Forelimb muscle (tissue), 1 donor: ENCODE measurements at places on chromosomes 5 and 9. TPM values are rescaled to one million over a fixed set of nuclear protein-coding genes. Genes with fewer than 3 reads are reported as not detected.
A peak's percentile ranks its signal among the peaks of the same experiment; 100 is the strongest.

The ABLIM3 gene
- polyA plus RNA-seq = 89.7 TPM

The SPATA6L gene
- 0.47 TPM for polyA plus RNA-seq

The LAMC3 gene
- 1.9 TPM for polyA plus RNA-seq

The LHX3 gene
- not detected for polyA plus RNA-seq

The DBH gene
- 0.72 TPM for polyA plus RNA-seq

The GZMA gene
- 0.67 TPM for polyA plus RNA-seq

The FAM153A gene
- 0.30 TPM for polyA plus RNA-seq

The SAXO1 gene
- 0.11 TPM for polyA plus RNA-seq

The SLC6A18 gene
- polyA plus RNA-seq = not detected

GRCh38 chr5:168372356-168372946 is 81.0 kb downstream of the WWC1 start:
- DNase-seq = no peak

DNA sequence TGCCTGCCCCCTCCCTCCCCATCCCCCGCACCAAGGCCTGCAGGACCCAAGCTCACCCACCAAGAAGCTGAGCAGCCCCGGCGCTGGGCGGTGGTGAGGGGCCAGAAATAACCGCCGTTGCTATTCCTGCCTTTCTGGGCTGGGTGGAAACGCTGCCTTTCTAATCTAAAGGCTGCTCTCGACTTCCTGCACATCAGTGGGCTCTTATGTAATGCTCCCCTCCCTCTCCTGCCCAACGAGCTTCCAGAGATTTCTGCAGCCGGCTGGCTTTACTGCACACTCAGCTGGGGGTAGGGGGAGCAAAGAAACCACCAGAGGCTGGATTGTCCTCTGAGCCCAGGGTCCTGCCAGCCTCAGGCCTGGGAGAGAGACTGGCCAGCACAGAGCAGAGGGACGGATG is 6.9 kb upstream of the EGR1 start:
- DNase-seq = no peak

DNA sequence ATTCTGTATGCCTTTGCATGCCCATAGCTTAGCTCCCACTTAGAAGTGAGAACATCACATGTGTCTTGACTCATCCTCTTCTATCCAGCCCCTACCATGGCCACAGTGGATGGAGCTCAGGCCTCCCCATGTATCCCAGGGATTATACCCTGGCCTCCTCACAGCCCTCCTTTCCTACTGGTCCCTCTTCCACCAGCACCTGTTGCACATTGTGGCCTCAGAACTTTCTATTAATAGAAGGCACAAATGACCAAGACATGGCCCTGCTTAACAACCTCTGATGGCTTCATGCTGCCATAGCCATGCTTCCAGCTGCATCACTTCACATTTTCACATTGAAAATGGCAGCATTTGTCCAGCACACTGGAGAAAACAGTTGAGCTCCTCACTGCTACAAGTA is 315.4 kb downstream of the CDK5RAP2 start:
- no peak for DNase-seq

- no peak for DNase-seq
These were observed 103.7 kb downstream of the ATPSCKMT start for GRCh38 chr5:10145923-10146401.

GRCh38 chr9:124139001-124139400 is 118.7 kb upstream of the NEK6 start:
- no peak for DNase-seq

- DNase-seq = no peak
These were observed 39.8 kb downstream of the FOXI1 start for GRCh38 chr5:170145462-170145861.

- no peak for DNase-seq
These were observed 3.7 kb downstream of the CD180 start for GRCh38 chr5:67192719-67193438.

- no peak for DNase-seq
These were observed 713.4 kb downstream of the IRX1 start for GRCh38 chr5:4309026-4309425.

- DNase-seq = no peak
These were observed 1.2 kb upstream of the SQSTM1 start for GRCh38 chr5:179819296-179820126.

DNA sequence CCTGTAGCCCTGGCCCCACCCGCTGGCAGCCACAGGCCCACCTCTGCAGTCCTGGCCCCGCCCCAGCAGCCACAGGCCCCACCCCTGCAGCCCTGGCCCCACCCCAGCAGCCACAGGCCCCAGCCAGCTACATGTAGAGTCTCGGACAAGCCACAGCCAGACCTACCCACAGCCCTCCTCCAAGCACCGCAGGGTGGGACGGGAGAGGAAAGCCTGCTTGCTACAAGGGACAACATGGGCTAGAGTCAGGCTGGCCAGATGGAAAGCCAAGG is 49.5 kb upstream of the SARDH start:
- no peak for DNase-seq

- no peak for DNase-seq
These were observed 694 bp downstream of the RMI1 start for GRCh38 chr9:83981126-83981871.

GRCh38 chr9:93635186-93636107 is 59.1 kb downstream of the PHF2 start:
- no peak for DNase-seq

- DNase-seq = no peak
These were observed 29.7 kb upstream of the FAM169A start for GRCh38 chr5:74895906-74896305.

- DNase-seq = no peak
These were observed 70.3 kb downstream of the COL27A1 start for GRCh38 chr9:114225561-114226212.

DNA sequence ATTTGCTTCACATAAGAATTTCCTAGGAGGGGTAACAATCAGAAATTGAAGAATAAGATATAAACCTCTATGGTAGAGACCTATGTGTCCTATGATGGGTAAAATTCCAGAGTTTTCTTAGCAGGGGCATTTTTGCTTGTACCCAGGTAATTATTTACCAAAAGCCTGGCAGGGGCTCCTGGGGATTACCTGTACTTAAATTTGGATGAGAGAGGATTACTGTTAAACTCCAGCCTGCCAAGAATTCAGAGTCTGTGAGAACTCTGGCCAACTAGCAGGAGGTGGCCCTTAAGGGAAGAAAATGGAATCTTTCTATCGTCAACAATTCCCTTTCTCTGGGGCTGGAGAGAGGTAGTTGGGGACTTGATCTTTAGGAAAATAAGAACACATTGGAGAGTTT is 460.4 kb downstream of the PDE4D start:
- DNase-seq = no peak

DNA sequence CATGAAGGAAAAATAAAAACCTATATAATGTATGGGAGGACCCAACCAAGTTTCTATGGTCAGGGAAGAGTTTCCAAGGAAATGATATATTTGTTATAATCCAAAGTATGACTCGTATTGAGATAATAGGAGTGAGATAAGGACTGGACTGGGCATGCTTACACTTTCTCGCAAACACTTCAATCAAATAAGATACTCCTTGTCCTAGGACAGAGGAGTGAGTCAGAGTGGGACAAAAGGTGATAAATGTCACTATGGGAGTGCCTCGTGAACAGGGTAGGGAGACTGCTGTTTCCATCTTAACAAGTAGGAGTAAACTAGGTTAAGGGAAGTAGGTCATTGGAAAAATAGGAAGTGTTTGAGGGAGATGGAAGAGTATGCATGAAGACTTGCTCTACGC is 47.2 kb downstream of the MACIR start:
- DNase-seq = no peak

DNA sequence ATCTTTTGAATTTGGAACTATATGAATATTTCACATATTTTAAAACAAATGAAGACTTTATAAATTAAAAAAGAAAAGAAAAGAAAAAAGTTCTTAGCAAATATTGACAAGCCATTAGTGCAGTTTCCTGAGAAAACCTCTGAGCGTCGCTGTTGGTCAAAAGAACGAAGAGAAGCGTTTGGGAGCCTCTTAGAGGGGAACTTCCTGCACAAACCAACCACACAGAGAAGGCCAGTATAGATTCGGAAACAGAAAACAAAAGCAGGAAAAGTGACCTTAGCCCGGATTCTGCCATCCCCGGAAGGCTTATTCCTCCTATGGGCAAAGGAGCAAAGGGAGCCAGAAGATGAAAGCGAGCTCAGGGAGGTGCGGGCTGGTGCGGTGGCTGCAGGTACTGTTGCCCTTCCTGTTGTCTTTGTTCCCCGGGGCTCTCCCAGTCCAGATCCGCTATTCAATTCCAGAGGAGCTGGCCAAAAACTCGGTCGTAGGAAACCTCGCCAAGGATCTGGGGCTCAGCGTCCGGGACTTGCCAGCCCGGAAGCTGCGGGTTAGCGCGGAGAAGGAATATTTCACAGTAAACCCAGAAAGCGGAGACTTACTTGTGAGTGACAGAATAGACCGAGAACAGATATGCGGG is at the start of gene PCDHGB2:
Gene PCDHGB2, plus strand, starts transcription at position 205 of the 637 bp plus-strand sequence. Its CDS starts 142 bp downstream, at position 347.
- DNase-seq = no peak

- DNase-seq = no peak
These were observed 12.7 kb downstream of the DUSP1 start for GRCh38 chr5:172758077-172758833.

- DNase-seq = no peak
These were observed 121.9 kb upstream of the STK32A start for GRCh38 chr5:147112899-147113298.

GRCh38 chr5:141811287-141812155 is 66.7 kb downstream of the PCDH1 start:
- DNase-seq = no peak

GRCh38 chr5:83011985-83012384 is 65.2 kb downstream of the TMEM167A start:
- no peak for DNase-seq

GRCh38 chr5:62680121-62680520 is 101.5 kb downstream of the LRRC70 start:
- DNase-seq = no peak

- DNase-seq = no peak
These were observed 39.8 kb upstream of the CRB2 start for GRCh38 chr9:123316053-123316718.

DNA sequence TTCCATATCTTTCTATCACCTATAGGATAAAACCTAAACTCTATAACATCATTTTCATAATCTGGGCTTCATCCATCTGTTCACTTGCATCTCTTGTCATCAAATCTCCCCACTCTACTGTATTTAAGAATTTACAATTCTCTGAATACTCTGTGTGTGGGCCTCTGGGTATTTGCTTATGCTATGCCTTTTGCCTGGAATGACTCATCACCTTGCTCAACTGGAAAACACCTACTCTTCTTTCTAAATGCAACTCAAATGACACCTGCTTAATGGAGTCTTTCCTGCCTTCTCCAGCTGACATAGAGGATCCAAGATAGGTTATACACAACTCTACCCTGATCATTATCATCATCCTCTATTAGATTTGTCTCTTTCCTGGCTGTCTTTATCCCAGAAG is 421.7 kb downstream of the SPATA31D1 start:
- DNase-seq = no peak

DNA sequence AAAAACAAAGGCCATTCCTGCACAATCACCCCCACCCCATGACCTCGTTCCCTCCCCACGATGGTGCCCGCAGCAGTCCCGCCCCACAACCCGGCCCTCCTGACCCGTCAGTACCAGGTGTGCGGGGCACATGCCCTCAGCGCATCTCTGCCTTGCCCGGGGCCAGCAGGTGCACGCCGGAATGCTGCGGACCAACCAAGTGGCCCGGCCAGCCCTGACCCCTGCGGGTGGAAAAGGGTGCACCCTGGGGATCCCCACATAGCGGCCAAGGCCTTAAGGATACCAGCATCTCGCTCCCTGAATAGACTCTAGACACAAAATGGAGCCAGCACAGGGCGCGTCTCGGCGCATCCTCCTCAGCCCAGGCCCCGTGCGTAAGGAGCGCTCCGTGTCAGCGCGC is 6.0 kb downstream of the SFXN1 start:
- no peak for DNase-seq

DNA sequence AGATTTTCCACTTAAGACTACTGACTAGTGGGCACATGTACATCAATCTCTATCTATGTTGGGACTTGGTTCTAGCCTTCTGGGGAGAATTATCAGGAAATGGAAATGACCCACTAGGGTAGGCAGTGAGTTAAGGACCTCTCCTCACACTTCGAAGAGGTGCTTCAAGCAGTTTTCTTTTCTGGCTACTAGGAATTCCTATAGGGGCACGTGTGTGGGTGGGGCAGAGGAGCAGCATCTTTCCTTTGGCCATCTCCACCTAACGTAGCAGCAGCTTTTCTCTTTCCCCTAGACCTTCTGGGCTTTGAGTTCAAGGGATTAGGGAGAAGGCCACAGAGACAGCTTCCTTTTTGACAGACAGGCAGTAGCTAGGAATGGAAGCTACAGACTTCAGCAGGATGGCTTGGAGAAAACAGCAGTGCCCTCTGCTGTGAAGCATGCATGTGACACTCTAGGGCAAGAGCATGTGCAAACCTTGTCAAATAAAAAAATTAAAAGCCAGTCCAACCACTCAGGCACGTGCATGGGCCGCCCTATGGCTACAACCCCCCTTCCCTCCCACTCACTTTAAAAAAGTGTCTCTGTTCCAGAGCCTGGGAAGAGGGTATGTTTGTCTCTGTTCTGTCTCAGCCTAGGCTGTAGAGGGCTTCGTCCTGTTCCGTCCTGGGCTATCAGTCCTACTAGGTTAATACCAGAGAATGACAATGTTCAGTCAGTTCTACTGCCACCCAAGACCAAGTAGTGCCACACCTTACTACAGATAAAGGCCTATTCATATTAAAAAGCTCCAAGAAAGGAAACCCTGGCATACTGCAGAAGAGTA is 8.7 kb upstream of the GFRA3 start:
- DNase-seq = peak; percentile 9

GRCh38 chr9:133117271-133118178 is 3.5 kb downstream of the RALGDS start:
- no peak for DNase-seq

GRCh38 chr9:99341686-99342085 is 119.6 kb downstream of the SEC61B start:
- DNase-seq = no peak

GRCh38 chr5:122008061-122008460 is 46.3 kb downstream of the SRFBP1 start:
- no peak for DNase-seq
